ENCODE measurements at places on chromosomes 7 and 10.

DNA sequence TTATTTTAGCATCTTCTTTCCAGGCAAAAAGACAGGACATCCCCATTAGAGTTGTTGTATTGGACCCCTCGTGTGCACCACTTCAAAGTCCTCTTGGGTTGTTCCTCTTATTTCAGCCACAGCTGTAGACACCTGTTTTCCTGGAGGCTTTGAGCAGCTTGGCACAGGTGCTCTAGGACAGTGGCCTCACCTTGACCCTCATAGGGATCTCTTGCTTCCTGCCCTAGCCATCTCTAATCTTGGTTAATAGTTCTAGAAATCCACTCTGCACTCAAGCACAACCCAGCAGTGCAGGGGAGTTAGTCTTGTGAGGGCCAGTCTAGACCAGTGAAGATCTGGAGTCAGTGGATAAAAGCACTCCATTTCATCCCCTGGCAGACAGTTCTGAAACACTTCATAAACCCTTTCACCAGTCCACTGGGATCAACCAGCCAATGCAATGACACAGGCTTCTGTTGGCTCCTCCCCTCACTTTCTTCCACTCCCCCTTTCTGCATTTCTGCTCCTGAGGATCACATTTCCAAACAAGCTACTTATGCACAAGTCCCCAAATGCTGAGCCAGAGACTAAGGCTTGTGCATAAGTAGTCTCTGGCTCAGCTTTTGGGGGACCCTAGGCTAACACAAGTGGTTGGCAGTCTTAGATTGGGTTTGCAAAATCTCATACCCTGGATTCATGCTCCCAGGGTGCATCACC lies 131.5 kb upstream of the LAMB4 start:
- DNase-seq, result no peak

- DNase-seq, result no peak
These were observed 36.6 kb downstream of the SRPK2 start for GRCh38 chr7:105352018-105352612.

- no peak for DNase-seq
These were observed 160.1 kb downstream of the FZD1 start for GRCh38 chr7:91424371-91424770.

- DNase-seq, result no peak
These were observed 102.7 kb downstream of the PRTFDC1 start for GRCh38 chr10:24849501-24850299.

GRCh38 chr10:100744987-100745881 lies at the start of gene PAX2:
Gene PAX2, plus strand, starts transcription at chr10:100745582. Its CDS starts 679 bp downstream, at chr10:100746261.
- DNase-seq, result no peak

- DNase-seq, result no peak
These were observed 63.0 kb upstream of the EGFR start for GRCh38 chr7:54955696-54956420.

- DNase-seq, result no peak
These were observed 267.4 kb downstream of the ADK start for GRCh38 chr10:74418285-74418872.

GRCh38 chr7:38863601-38864291 lies 45.2 kb downstream of the VPS41 start:
- DNase-seq, result no peak

- no peak for DNase-seq
These were observed 550.8 kb downstream of the IPMK start for GRCh38 chr10:57716884-57717283.

- no peak for DNase-seq
These were observed 20.5 kb upstream of the FAM13C start for GRCh38 chr10:59382831-59383295.

DNA sequence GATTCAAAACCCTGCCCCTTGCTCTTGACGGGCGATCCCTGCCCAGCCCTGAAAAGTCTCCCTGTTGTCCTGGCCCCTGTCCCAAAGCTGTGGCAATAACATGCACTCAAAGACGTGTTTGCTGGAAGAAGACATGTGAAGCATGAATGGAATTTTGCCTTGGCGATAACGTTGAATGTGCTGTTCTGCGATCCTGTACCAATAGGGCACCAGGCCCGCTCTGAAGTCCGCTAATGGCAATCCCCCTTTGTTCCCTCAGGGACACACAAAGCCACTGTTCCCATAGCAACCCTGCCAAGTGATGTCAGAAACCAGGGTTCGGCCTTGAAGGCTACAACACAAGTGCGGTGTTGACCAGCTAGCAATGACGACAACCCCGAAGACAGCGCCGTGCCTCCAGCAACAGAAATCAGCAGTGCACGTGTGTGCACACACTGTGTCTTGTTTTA lies 284.6 kb downstream of the KLF6 start:
- no peak for DNase-seq

DNA sequence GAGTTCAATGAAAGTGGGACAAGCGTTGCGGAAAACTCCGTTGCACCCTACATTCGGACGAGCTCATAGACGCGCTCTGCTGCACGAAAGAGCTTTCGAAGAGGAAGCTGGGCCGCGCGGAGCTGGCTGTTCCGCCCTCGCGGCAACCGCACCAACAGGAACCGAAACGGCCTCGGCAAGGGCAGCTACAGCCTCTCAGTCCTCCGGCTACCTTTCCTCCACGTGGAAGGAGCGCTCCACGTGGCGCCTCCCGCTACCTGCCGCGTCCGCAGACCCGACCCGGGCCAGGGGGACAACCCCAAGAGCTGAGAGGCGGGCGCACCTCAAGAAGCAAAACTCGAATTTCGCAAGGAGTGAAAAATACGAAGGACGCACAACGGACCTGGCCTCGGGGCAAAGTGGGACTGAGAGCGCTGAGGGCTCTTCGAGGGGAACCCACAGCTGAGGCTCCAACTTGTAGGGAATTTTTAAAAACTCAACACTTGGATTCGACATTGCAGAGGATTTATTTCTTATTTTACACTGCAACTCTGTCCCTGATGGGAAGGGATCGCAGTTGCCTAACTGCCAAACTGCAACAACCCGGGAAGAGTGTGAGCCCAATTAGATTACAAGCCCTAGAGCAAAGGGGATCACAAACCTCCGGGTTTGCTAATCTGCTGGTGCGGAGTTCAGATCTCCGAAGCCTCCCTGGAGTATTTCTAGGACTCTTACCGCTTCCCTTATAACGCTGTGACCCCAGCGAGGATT lies 1.4 kb downstream of the HPSE2 start:
- DNase-seq, result no peak
